ENCODE measurements at places on chromosomes 12 and 14.

- no peak for DNase-seq
Measured at GRCh38 chr14:106694638-106695393, 1168.4 kb downstream of the TMEM121 start.

DNA sequence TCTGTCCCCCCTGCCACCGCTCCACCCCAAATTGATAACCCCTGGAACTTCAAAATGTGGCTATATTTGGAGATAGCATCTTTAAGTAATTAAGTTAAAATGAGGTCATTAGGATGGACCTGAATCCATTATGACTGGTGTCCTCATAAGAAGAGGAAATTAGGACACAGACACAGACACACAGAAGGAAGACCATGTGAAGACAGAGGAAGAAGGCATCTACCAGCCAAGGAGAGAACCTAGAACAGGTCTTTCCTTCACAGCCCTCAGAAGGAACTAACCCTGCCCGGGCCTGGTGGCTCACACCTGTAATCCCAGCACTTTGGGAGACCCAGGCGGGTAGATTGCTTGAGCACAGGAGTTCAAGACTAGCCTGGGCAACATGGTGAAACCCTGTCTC, 3.6 kb upstream of the HRK start:
- DNase-seq = no peak

- DNase-seq = no peak
Measured at GRCh38 chr14:79581912-79582576, 629.3 kb downstream of the DIO2 start.

DNA sequence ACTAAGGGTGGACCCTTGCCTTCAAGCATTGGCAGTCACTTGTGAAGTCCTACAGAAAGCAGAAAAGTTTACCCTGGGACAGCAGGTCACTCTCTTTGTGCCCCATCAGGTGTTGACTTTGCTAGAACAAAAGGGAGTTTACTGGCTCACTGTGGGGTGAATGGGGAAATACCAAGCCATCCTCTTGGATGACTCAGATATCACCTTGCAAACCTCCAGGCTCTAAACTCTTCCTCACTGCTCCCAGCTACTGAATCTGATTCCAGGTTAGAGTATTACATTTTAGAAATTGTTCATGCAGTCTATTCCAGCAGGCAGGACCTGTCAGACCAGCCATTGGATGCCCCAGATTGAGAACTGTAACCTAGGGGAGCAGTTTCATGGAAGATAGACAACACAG, 7.3 kb upstream of the EDDM3B start:
- no peak for DNase-seq

DNA sequence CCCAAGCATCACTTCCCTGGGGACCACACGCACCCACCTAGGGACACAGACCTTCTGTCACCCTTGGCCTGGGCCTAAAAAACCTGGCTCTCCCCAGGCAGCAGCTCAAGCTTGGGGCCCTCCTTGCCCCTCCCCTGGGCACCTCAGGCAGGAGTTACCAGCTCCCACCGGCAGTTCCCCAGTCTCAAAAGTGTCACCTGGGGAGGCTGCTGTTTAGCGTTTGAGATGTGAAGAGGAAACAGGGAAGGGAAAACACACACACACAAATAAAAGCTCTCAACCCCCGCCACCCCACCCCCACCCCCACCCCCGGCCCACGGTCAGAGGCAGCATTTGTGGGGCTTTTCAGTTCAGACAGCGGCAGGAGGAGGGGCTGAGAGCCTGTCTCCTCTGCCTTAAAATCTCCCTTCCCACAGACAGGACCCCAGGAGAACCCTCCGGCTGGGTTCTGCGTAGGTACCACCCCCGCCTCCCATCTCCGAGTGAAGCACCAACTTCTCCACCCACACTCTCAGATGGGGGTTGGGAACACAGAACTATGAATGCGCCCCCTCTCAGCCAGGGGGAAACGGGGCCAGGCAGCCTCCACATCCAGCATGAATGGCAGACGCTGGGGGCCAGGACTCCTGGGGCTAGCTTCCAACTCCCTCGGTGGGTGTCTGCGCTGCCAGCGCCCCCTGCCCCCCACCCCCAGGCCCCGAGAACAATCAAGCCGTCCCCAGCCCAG, 3.0 kb downstream of the NCOR2 start:
- DNase-seq = no peak

GRCh38 chr12:60100852-60101251, 505.0 kb downstream of the SLC16A7 start:
- no peak for DNase-seq
